HT1080 (cell line): ENCODE measurements at places on chromosomes 4 and X. TPM values are rescaled to one million over a fixed set of nuclear protein-coding genes. Genes with fewer than 3 reads are reported as not detected.

Gene ADH4
- not detected in 2 replicates for total RNA-seq

Gene COQ2
- total RNA-seq = 23.8 and 29.5 TPM in 2 replicates

Gene SMIM14
- total RNA-seq = 1.2 and 1.8 TPM in 2 replicates

Gene RBM46
- not detected in 2 replicates for total RNA-seq

Gene GUCY1B1
- total RNA-seq = 5.3 and 7.6 TPM in 2 replicates

Gene MAGEA2
- total RNA-seq = 87.1 and 93.8 TPM in 2 replicates

Gene ATP1B4
- not detected in 2 replicates for total RNA-seq

Gene LDB2
- total RNA-seq = 2.1 and 3.5 TPM in 2 replicates

Gene RNF212
- not detected in 2 replicates for total RNA-seq
